Cortex of kidney (tissue), 1 donor: ENCODE measurements at places on chromosomes 6 and 20.
A peak's percentile ranks its signal among the peaks of the same experiment; 100 is the strongest.

GRCh38 chr6:166598441-166599138 lies 12.1 kb upstream of the RAMACL start:
- DNase-seq: no peak

GRCh38 chr6:3119040-3119723 lies 671 bp downstream of the BPHL start:
- DNase-seq: no peak

GRCh38 chr20:25390538-25391528 lies at the start of gene ABHD12:
Gene ABHD12, minus strand, starts transcription at chr20:25390835. Its CDS starts 132 bp downstream, at chr20:25390703.
- DNase-seq: peak; percentile 47

DNA sequence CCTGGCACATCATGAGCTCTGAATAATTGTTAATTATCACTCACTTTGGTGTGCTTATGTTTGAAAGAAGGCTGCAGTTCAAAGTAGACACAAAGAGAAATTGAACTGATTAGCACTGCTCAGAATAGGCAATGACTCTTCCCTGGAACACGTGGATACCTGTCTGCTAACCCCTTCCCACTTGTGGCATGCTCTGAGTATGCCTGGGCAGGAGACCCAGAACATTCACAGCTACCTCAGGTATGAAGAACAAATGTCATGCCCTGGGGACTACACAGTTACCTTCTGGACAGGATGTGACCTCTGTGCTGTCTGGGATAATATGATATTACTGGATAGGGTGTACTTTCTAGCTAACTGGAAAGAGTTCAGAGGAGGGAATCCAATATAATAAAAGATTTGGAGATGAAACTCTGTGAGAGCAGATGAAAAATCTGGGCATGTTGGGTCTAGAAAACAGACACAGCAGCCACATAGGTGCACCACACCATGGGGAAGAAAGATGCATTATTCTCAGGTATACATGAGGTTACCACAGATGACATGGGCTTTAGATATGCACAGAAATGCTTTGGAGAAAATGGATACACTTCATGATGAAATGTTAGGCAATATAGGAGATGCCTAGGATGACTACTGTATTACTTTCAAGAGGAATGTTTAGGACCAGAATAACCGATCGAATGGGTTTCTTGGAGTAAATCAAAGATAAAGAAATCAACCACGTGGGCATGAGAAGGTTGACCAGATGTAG lies 324.2 kb upstream of the PREP start:
- no peak for DNase-seq

DNA sequence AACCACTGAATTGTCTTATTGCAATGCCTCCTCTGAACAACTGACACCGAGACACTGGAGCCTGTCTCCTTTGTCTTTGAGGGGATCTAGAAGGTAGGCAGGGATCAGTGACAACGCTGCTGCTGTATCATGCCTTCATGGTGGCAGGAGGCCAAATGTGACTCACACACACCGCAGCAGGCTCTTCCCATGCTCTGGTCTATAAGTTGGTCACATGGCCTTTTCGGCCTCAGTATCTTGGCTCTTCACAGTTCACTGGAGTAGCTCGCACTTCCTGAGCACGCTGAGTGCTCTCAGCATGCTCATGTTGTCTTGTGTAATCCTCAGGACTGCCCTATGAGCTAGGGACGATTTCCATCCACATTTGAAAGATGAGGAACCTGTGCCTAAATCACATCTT lies 167.4 kb upstream of the PCSK2 start:
- no peak for DNase-seq

- no peak for DNase-seq
Measured at GRCh38 chr20:62947532-62948300, 4.8 kb upstream of the SLC17A9 start.

GRCh38 chr6:103570431-103570830 lies 1289.3 kb downstream of the HACE1 start:
- no peak for DNase-seq

DNA sequence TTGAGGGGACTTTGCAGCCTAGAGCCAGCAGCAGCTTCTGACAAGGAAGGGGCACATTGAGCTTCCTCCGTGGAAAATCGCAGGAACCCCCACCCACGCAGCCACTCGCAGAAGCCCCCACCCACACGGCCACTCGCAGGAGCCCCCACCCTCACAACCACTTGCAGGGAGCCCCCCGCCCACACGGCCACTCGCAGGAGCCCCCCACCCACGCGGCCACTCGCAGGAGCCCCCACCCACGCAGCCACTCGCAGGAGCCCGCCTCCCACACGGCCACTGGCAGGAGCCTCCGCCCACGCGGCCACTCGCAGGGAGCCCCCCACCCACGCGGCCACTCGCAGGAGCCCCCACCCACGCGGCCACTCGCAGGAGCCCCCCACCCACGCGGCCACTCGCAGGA lies 228.4 kb upstream of the CDH4 start:
- no peak for DNase-seq

GRCh38 chr6:25405442-25405841 lies 126.3 kb downstream of the CARMIL1 start:
- no peak for DNase-seq

GRCh38 chr6:97207383-97207782 lies 75.6 kb downstream of the MMS22L start:
- DNase-seq: no peak

- no peak for DNase-seq
Measured at GRCh38 chr6:78908621-78909020, 41.3 kb downstream of the IRAK1BP1 start.

DNA sequence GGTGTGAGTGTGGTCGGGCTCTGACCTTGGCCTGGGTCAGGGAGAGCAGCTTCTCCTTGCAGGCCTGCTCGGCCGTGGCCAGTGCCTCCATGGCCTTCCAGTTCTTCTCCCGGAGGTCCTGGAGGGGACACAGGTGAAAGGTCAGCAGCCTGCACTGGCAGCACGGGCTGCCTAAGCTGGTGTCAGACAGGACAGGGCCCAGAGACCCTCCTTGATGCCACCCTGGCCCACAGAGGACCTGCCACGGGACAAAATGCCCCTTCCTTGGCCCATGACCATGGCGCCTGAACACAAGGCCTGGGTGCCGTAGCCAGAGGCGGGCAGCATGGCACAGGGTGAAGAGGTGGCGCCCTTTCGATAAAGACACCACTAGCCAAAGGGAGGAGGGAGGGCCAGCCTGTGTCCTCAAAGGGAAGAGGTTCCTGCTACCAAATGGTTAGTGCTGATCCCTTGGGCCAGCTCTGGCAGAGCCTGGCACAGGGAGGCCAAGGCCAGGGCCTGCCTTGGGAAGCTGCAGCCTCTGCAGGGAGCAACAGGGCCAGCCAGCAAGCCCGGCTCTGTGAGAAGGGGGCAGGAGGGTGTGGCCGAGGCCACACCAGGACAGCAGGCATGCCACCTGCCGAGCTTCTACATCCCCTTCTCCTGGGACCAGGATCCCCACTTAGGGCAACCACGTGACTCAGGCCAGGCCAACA lies 54.8 kb downstream of the DSTN start:
- DNase-seq: no peak

DNA sequence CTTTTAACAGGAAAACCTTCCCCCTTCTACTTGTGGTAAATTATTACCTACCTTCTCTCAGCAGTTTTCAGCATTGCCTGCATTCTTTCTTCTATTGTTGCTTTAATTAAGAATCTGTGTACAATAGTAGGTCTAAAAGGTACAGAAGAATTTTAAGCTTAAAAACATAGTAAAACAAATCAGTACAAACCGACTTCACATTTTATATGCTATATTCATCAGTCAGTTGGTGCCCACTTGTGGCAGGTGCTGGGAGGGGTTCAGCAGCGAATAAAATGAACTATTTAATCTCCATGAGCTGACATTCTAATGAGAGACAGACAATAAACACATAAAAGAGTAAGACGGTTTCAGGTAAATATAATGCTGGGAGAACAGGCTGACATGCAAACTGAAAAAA lies 73.4 kb upstream of the FBXO30 start:
- no peak for DNase-seq

- DNase-seq: no peak
Measured at GRCh38 chr6:119022796-119023195, 55.7 kb downstream of the FAM184A start.

DNA sequence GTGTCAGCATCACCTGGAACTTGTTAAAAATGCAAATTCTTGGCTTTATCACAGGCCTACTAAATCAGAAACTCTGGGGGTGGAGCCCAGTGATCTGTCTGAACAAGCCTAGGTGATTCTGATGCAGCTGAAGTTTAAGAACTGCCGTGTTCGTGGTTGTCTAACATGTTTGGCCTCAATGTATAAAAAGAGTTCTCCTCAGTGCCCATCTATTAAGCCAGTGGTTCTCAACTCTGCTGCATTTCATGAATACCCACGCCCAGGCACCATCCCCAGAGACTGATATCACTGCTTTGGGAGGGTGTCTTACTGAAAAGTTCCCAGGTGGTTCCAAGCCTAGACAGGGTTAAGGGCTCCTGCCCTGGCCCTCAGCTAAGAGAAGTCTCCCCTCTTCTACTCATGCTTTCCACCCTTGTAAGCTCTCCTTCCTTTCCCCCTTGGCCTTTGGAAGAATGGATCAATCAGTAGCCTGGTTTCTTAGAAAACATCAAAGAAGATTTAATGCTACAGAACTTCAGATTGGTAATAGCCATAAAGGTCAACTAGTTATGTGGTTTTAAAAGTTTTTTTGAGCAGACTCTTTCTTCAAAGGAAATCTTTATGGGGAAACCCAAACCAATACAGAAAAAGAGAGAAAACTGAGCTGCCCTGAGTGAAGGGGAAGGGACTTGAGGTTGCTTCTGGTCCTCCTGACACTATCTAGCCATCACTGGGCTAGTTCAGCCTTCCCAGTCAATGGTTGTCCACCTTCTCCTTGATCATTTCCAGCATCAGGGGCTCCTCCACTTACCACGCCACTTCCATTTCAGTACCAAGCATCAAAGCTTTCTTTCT lies 38.9 kb upstream of the TNFAIP3 start:
- no peak for DNase-seq

- DNase-seq: no peak
Measured at GRCh38 chr6:127634178-127634577, 57.2 kb downstream of the C6orf58 start.

DNA sequence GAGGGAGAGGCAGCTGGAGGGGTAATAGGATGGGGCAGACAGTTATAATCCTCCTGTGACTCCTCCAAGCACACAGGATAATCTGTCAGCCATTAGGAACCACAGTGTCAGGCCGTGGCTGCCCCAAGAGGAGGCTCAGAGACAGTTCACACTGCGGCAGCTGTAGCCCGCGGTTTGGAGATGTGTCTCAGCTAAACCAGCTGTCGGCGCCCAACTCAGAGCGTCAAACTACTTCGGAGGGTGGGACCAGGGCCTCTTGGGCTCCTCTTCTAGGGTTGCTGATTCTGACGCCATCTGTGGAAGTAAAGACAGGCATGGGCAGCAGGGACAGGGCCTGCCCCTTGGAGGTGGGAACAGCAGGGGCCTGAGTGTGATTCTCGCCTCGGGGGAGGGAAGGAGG lies 309.8 kb downstream of the CDC5L start:
- no peak for DNase-seq
